ENCODE measurements at places on chromosomes 13 and 19. TPM values are rescaled to one million over a fixed set of nuclear protein-coding genes. Genes with fewer than 3 reads are reported as not detected.

DNA sequence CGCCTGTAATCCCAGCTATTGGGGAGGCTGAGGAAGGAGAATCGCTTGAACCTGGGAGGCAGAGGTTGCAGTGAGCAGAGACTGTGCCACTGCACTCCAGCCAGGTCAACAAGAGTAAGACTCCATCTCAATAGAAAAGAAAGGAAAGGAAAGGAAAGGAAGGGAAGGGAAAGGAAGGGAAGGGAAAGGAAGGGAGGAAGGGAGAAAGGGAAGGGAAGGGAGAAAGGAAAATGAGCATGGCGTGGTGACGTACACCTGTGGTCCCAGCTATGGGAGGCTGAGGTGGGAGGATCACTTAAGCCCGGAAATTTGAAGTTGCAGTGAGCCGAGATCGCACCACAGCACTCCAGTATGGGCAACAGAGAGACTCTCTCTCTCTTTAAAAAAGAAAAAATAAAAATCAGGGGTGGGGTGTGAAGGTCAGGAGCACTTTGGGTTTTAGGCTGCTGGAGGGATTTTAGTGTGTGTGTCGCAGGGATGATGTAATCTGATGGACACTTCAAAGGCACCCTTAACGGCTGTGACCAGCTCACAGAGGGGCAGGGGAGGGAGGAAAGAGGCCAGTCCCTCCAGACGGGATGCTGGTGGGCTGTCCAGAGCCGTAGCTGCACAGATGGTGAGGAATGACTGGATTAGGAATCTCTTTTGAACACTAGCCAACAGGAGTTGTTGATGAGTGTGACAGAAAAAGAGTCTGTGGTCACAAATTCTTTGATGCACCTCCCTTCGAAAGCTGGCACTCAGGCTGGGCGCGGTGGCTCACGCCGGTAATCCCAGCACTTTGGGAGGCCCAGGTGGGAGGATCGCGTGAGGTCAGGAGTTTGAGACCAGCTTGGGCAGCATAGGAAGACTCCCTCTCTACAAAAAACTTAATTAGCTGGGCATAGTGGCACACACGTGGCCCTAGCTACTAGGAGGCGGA, 27.6 kb downstream of the TMPRSS9 start:
- no peak for DNase-seq

DNA sequence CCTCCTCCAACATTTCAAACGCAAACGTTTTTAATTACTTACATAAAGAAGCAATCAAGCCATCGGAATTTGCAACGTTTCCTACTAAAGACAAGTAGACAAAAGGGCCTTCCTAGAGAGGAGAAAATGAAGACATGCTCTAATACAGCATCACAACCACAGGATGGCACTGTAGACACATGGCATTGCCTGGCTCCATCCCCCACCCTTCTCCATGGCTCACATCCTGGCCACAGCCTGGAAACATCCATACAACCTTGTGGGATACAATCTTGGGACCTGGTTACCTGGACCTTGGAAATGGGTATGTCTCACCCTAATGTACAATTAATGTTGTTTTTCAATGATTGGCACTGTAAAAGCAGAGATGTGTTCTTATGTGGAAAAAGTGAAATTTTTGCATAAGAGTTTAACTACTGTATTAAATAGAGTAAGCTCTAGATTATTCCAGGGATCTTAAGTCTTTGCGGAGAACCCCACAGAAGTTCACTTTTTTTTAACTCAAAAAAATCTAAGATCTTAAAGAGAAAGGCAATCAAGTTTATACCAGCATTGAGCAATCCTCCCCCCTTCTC, 21.5 kb downstream of the EBPL start:
- peak; percentile 45 for DNase-seq

- no peak for DNase-seq
Observed at GRCh38 chr13:114077099-114077932, 55.1 kb downstream of the RASA3 start.

GRCh38 chr13:64417581-64417980, 2812.6 kb downstream of the PCDH9 start:
- no peak for DNase-seq

Gene CYP4F12
- polyA plus RNA-seq, result 10.1 TPM

GRCh38 chr19:23365222-23365621, 30.0 kb downstream of the ZNF91 start:
- DNase-seq, result no peak

DNA sequence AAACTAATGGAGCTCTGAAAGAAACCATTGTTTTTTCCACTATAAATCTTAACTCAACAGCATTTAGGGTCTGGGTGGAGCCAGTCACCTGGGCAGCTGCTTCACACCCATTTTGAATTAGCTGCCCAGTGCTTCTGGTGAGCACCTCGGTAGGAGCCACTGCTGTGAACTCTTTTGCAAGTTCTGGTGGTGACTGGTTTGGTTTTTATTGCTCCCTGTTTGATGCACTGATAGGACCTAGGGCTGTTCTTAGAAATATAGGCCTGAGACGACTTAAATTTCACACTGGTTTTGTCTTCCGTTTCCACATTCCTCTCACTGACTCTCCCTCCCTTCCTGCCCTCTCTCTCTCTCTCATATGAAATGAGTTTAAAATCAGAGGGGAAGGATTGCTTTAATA, 103.9 kb downstream of the GGACT start:
- DNase-seq, result no peak

Gene MCOLN1
- polyA plus RNA-seq, result 19.9 TPM

- no peak for DNase-seq
Observed at GRCh38 chr13:100059827-100060226, 29.1 kb upstream of the PCCA start.

- DNase-seq, result no peak
Observed at GRCh38 chr19:7377196-7377595, 28.5 kb downstream of the ARHGEF18 start.

DNA sequence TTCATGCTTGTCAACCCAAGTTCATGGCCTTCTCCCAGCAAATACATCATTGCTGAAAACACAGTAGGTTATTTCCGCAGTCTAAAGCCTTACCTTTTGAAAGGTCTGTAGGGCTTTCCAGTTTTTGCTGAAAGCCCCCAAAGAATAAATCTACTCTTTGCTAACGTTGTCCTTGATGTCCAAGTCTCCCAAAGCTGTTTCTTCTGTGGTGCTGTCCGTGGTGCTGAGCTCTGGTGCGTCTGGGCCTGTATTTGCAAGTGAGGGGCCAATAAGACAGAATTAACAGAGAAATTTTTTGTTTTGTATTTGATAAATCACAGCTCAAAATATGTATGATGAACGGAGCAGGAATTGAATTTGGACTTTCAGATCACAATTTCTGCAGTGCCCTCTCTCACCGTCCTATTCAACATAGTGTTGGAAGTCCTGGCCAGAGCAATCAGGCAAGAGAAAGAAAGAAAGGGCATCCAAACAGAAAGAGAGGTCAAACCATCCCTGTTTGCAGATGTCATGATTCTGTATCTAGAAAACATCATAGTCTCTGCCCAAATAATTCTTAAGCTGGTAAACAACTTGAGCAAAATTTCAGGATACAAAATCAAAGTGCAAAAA, 9.8 kb upstream of the LGALS16 start:
- DNase-seq, result peak; percentile 14

GRCh38 chr19:38657633-38658222, 10.3 kb downstream of the ACTN4 start:
- DNase-seq, result no peak

Gene OR7A10
- polyA plus RNA-seq, result not detected

DNA sequence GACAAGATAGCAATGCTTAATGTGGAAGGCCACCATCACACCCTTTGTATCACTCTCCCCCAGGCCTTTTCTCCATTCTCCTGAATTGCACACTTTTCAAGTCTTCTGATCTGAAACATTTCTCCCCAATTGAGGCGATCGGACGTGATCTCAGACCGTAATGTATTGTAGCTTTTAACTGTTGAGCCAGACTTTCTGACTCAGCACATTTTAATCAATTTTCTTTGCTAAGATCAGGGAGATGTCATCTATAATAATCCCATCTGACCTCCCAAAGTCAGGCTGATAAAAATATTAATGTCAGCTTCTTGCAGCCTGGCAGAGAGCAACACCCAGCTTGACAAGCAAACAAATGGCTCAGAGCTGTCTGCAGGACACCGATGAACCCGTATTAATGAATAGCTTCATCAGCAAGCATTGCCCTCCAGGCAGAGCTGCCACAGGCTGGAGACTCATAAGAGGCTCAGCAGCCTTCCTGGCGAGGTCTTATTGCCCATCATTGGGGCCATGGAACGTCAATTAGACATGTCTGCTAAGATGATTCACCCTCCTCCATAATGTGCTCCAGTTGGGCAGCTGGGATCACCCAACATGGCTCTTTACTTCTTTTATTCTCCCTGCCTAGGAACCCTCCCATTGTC, 60.2 kb upstream of the UQCRFS1 start:
- no peak for DNase-seq

Gene CERS1
- polyA plus RNA-seq, result 6.8 TPM
